ENCODE measurements at places on chromosomes 13 and 19. TPM values are rescaled to one million over a fixed set of nuclear protein-coding genes. Genes with fewer than 3 reads are reported as not detected.

DNA sequence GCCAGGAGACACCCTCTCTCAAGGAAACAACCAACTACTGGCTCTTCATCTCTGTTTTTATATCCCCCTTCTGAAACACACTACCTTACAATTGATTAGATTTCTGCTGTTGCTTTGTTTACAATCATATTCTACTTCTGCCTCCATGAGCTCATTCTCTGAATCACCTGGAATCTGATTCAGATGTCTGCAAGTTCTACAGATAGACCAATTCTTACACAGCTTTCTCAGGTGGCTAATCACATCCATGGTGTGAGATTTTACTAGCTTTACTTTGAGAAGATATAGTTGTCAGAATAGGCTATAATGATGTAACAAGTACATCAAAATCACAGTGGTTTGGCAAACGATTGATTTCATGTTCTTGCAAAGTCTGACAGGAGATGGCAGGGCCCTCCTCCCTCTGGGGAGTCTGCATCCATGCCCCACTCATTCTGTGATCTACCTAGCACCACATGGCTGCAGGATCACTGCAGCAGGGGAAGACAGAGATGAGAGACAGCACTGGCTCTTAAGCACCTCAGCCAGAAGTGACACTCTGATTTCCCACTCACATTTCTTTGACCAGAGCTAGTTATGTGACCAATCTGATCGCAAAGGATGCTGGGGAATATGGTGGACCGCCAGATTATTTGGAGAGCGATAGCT, 243.7 kb downstream of the FOXO1 start:
- no peak for DNase-seq

DNA sequence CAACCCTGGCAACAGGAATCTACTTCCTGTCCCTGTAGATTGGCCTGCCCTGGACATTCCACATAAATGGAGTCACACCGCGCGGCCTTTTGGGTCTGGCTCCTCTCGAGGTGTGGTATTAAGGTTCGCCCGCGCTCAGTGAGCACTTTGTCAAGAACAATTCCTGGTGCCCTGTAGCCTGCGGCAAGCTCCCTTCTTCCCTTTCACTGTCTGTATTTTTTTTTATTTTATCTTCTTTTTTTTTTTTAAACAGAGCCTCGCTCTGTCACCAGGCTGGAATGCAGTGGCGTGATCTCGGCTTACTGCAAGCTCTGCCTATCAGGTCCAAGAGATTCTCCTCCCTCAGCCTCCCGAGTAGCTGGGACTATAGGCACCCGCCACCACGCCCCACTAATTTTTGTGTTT, 28.3 kb downstream of the PEX11G start:
- DNase-seq = no peak

DNA sequence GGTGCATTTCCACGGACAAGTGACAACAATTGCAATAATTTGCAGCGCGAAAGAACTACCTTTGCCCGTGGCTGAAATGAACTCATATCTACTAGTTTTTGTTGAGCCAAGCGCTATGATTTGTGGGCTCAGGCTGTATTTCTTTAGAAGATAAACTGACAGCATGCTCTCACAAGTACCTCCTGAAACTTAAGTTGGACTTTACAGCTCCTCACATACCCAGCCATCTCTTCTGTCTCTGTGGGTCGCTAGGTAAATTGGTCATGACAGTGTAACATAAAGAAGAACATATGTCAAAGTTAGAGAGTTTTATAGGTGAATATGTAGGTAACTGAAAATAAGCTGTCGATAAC, 839 bp downstream of the COG6 start:
- no peak for DNase-seq

DNA sequence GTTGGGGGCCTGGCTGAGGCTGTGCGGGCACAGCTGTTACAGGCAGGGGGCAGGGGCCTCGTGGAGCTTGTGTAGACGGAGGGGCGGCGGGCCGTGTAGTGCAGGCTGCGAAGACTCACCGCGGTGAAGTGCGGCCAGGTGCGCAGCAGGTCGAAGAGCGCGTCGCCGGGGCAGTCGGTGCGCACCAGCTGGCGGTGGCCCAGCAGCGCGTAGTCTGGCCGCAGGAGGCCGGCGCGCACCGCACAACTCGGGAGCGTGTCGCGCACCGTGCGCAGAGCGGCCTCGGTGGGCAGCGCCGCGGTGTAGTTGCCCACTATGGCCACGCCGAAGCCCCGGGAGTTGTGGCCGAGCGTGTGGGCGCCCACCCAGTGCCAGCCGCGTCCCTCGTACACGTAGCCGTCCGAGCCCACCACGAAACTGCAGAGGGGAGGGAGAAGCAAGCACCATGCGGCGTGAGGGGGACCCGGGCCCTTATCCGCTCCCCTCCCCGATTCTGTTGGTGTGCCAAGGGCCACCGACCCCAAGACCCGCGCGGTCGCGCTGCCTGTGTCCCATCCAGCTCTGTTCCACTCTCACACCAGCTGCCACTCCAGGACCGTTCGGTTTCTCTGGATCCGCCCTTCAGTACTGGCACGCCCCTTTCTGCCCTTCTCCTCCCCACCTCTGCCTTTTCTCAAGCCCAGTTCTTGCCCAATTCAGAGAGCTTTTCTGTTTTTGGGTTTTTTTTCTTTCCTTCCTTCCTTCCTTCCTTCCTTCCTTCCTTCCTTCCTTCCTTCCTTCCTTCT, 5.4 kb upstream of the RASAL3 start:
- DNase-seq = no peak

GRCh38 chr13:93238711-93239110, 12.1 kb downstream of the GPC6 start:
- no peak for DNase-seq

DNA sequence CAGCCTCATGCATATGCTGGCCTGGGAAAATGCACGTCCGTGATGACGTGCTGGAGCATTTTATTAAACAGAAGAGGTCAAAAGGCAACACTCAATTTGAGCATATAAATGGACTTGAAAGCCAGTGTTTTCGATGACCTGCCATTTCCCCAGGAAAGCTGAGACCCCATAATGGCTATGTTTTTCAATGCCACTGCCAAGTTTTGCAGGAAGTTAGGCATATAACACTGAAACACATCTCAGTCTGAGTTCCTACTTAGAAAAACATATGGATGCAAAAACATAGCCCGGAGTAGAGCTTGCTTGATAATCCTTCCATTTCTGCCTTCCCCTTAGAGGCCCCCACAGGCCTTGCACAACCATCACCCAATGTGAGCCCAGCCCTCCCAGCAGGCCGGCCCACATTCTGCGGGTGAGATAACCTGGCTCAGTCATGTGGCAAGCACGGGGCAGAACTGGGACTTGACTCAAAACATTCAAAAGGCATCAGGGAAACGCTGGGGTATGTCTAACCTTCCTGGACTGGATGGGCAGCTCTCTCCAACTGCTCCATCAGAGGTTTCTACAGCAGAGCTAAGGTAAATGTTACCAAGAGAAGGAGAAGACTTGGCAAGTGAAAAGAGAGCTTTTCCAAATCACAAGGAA, 24.9 kb downstream of the EPS15L1 start:
- peak; percentile 92 for DNase-seq

DNA sequence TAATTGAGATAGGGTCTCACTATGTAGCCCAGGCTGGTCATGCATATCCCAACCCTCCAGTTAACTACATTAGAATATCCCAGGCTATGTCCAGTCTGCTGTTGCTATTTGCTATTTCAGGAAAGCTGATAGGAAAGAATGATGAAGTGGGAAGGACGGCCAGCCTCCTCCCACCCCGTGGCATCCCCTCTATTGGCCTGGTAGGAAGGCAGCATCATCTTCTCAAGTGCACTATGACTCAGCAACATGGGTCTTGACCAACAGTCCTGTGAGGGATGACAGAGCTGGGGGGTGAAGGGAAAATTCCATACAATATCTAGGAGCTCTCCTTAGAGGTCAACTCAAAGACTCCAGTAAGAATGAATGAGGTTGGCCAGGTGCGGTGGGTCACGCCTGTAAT, 48.0 kb upstream of the ABCC4 start:
- DNase-seq = no peak

DNA sequence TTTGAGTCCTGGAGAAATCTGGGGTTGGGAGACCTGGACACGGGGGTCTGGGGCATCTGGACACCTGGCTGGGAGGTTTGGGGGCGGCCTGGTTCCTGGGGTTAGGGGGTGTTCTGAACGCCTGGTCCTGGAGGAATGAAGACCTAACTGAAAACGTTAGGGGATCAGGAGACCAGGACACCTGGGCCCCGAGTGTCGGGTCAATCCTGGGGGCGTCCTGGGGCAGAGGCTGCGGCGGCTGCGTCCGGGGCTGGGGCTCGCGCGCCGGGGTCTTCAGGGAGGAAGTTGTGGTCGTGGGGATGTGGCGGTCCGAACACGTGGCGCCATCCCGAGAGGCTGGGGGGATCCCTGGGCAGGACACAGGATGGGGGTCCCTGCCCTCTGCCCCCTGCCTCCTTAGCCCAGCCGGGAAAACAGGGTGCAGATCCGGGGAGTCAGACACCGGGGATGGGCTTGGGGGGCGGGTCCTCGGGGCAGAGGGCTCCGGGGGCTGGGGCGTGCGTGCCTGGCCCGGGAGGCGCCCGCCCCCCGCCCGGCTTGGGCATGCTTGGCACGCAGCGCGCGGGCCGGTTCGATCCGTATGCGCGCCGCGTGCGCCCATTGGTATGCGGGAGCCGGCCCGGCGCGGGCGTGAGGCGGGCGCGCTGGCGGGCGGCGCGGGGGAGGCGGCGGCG, 632 bp downstream of the NPAS1 start:
- no peak for DNase-seq

DNA sequence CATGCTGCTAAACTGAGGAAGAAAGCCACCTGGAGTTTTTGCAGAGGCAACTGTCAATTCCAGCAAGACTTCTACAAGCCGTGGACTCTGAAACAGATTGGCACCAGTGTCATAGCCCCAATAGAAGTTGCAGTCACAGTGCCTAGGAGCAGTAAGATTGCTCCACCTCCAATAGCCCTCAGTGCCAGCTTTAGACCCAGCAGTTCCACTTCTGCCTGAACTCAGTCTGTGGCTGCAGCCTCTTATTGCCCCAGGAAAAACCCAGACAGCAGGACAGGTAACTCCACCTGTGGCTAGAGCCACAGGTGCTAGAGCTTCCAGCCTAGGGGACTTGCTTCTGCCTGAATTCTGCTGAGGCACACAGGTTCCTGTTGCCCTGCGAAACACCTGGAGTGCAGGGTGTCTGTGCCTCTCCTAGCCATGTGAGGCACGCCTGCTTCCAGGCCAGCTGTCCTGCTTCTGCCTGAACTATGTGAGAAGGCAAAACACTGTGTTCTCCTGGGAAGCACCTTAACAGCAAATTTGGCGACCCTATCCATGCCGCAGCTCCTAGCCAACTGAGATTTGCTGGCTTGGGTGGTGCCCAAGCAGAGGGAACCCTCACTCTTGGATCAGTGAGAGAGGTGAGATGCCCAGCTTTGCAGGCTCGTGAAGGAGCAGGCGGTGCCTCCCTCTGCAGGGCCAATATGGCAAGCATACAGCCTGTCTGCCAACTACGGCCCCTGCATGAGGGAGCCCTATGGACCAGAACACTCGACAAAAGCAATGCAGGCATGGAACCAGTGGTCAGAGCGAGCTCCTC, 607.6 kb downstream of the PCDH17 start:
- DNase-seq = no peak

DNA sequence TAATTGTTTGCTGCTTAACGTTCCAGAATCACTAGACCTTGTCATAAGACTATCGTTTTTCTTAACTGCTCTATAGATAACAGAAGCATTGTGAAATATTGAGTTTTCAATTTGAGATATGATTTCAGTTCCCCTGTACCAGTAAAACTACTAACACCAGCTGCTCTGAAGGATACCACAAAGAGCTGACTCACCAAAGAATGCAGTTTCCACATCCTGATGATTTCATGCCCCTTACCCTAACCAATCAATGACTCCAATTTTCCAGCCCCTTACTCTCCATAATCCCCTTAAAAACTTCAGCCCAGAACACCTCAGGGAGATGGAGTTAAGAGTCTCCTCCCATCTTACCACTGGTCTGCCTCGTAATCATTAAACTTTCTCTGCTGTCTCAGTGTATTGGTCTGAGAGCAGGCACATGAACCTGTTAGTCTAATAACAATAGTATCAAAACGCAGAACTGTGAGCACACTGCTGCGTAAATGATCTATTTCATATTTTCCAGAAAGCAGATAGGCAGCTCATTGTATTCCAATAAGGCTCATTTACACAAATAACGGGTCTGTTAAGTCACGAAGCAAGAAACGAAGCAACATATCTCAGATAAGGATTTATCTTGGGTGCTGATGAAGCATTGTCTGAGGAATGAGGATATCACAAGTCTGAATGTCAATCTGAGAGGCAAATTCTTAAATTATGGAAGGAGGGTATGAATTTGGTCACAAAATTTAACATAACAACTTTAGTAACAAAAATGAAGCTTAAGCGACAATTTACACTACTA, 14.1 kb upstream of the CCNA1 start:
- DNase-seq = no peak

GRCh38 chr19:40279120-40279551, 6.0 kb downstream of the AKT2 start:
- DNase-seq = peak; percentile 73

GRCh38 chr13:63107179-63107943, 1691.7 kb upstream of the PCDH20 start:
- no peak for DNase-seq

DNA sequence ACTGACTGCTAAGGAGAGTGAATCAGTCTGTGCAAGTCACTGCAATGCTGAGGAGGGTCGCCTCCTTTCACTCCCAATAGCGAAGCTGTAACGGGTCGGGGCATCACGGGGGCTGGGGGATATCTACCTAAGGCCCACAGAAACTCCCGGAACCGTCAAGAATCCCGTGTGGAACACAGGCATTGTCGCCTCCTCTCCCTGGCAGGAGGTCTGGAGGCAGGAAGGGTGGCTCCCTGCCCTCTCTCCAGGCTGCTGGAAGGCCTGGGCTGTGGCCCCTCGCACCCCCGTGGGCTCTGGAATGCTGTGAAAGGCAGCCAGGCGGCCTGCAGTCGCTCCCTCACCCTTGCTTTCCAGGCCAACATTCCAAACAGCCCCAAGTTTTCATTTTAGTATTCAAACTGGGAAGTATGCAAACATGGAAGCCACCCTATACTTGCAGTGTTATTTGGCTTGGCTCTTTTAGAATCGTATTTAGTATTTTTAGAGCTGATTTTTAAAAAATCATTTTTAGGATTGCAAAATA, 109.4 kb downstream of the CRYL1 start:
- DNase-seq = no peak

- DNase-seq = no peak
These were observed 21.6 kb downstream of the FAM124A start for GRCh38 chr13:51243832-51244231.

RNF113B gene
- total RNA-seq = not detected

SMIM44 gene
- total RNA-seq = not detected

CBY2 gene
- not detected for total RNA-seq

BST2 gene
- total RNA-seq = 32.1 TPM

STX10 gene
- 33.1 TPM for total RNA-seq

DPY19L3 gene
- total RNA-seq = 14.6 TPM

CEP89 gene
- 4.6 TPM for total RNA-seq

FCGBP gene
- total RNA-seq = 3.6 TPM

PCDH20 gene
- total RNA-seq = 50.7 TPM

ELSPBP1 gene
- not detected for total RNA-seq
